ENCODE measurements at places on chromosomes 5 and 9.

GRCh38 chr9:117784996-117785395, 80.8 kb downstream of the TLR4 start:
- DNase-seq, result no peak

DNA sequence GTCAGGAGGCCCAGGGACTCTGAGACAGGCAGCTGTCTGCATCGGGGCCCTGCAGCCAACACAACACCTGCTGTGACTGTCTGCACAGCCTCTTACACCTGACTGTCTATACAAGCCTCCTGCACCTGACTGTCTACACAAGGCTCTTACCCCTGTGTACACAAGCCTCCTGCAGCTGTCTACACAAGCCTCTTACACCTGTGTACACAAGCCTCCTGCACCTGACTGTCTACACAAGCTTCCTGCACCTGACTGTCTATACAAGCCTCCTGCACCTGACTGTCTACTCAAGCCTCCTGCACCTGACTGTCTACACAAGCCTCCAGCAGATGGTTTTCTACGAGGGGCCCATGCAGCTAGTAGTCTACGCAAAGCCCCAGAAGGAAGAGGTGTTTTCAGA, 18.6 kb downstream of the IRX2 start:
- DNase-seq, result no peak

DNA sequence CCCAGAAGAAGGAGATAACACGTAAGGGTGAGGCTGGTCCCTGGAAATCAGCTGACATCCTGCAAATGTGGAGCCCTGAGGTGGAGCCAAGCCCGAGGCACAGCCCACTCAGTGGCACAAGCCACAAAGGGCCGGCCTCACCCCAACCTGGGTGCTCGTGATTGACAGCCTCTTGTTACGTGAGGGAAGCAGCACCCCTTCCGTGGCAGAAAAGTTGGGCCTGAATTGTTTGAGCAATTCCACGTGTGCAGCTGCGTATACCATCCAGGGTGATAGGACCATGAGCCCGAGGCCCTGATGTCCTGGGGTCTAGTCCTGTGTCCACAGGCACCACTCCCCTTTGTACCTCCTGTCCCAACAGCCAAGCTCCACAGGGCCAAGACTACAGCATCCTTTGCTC, 4.8 kb downstream of the ORM2 start:
- DNase-seq, result no peak

DNA sequence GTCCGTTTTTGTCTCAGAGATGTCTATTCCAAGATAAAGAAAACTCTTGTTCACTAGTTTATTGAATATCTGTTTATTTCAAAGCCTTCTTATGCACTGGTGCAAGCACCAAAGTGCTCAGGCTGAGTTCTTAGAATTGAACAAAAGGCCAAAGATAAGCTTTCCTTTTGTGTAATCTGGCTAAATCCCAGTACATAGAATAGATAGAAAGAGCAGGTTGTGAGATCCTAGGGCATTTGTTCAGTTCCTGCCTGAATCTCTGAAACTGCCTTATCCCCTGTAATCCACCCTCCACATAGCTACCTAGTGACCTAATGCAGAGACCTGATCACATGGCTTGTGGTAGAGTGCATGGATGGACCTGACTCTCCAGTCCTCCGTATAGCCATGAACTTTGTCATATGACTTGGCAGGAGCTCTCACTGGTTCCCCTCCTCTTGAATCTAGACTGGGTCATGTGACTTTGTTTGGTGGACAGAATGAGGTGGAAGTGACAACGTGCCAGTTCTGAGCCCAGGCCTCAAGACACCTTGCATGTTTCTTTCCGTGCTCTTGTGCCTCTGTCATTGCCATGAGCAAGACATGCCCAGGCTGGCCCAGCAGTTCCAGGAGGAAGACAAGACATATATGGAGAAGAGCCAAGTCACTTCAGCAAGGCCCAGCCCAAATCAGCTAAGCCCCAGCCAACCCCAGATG, 139.3 kb upstream of the SHB start:
- DNase-seq, result no peak

- DNase-seq, result no peak
Observed at GRCh38 chr9:124357721-124358361, 57.4 kb downstream of the PSMB7 start.

GRCh38 chr9:92954049-92954861, 6.9 kb downstream of the FGD3 start:
- DNase-seq, result no peak

GRCh38 chr5:57932761-57933160, 450.1 kb upstream of the ACTBL2 start:
- no peak for DNase-seq

DNA sequence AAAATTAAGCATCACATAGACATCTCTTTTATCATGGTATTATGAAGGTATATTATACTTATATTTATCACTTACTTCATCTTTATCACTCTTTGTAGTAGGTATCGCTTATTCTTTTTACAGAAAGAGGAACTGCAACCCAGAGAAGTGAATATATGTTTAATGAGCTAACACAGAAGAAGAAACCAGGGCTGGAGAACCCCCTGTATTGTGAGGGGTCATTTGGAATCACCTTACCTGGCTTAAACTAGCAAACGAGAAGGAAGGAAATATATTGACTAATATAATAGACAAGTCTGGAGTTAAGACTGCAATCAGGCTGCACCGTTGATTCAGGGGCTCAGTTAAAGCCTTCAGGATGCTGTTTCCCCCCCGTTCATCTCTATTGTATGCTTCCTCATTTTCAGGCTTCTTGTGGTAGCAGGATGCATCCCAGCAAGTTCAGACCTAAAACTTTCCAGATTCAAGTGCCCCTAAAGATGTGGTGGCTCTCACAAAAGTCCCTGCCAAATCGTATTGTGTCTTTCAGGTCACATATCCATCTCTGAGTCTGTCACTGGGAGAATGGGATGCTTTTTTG, 146.4 kb downstream of the GCNT1 start:
- DNase-seq, result no peak

DNA sequence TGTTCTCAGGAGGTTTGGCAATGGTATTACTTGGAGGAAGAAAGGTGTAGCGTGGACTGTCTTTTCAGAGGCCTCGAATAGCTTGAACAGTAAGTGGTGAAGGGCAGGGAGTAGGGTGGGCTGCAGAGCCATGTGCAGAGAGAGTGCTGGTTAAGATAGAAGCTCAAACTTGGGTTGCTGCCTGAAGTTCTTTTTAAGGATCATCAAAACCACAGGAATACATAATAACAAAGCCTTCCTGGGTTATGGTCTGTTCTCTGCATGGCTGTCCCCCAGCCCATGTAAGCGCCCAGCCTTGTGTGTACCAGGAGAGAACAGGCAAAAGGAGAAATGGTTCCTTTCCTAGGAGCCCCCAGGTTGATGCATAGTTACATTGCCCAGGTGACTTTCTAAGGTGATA, 43.9 kb downstream of the RCL1 start:
- no peak for DNase-seq

- DNase-seq, result no peak
Observed at GRCh38 chr5:10194083-10194482, 55.6 kb downstream of the ATPSCKMT start.

DNA sequence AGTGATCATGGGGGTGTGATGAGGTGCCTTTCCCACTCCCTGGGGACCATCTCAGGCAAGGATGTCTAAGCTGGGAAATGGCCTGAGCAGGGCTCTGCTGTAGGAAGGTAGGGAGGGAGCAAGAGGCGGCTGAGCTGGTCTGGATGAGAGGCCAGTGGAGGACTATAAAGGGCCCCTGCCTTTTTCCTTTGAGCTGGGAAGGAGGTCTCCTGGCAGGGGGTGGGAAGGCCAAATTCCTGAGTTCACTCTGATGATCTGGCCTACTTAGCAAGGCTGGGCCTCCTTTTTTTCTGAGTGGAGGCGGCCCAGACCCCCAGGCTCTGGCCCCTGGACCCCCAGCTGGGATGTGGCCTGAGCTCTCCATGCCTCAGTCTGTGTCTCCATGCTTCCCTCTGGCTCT, 14.3 kb upstream of the PITX1 start:
- no peak for DNase-seq

DNA sequence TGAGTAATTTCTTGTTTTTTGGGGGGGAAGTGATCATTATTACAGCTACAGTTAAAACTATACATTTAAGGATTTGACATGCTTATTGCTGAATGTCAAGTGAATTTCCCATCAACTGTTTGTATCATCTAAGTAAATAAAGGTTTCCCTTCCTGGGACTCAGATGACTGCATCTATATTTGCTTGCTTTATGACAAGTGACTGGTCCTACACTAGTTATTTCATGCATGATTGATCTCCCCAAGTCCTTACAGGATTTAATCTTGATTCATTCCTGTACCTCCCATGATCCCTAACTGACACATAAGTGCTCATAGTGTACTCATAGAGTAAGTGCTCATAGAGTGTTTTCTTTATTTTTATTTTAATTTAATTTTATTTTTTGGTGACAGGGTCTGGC, 2.8 kb downstream of the TXNDC8 start:
- no peak for DNase-seq

GRCh38 chr9:23117616-23118015, 671.0 kb downstream of the DMRTA1 start:
- peak; percentile 19 for DNase-seq

- DNase-seq, result no peak
Observed at GRCh38 chr9:101131326-101131725, 102.8 kb downstream of the PLPPR1 start.

DNA sequence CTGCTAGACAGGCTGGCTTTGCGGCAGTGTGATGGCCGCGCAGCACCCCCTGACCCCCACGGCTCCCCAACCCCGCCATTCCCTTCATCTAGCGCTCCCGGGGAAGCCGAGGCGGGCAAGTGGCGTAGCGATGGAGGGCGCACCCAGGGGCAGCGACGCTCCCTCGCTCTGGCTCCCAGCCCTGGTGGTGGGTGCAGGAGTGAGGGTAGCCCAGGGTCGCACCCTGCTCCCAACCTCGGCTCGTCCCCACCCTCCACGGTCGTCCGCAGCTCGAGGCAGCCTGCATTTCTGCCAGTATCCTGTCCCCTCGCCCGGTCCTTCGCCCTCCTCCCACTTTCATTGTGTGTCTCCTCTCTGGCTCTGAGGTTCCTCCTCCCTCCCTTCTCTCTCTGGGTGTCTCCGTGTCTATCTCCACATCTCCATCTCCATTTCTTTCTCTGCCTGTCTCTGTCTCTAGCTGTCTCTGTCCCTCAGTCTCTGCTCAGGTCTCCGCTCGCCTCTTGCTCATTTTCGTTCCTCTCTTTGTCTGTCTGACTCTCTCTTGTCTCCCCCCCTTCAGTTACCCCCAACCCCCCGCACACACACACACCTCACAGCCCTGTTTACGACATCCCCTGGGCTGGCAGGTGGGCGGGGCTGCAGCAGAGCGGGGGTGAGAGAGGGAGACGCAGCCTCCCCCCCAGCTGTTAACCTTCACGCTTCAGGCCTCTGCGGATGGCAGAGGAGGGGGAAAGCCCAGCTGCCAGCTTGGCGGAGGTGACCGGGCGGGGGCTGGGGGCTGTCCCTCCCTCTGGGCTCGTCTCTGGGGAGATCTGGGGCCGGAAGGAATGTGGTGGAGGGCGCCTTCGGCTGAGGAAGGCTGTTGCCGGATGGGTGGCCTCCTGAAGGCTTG, 48.7 kb upstream of the PSD2 start:
- no peak for DNase-seq

DNA sequence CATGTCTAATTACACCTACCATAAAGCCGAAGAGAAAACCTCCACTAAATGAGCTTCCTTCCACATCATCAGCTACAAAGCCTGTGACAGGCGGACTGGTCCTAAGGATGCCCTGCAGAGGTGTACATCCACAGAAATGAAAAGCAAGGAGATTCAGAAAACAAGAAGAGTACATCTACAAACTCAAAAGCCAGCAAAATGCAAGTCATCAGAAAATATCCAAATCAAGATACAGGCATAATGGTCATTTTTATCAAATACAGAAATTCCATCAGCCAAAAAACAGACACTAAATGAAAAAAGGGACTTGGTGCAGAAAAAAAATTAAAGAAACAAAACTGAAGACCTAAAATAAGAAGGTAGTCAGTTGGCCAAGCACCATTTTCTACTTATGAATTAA, 79.7 kb downstream of the FRMD3 start:
- no peak for DNase-seq

GRCh38 chr9:109907400-109907799, 127.4 kb downstream of the PALM2AKAP2 start:
- no peak for DNase-seq

DNA sequence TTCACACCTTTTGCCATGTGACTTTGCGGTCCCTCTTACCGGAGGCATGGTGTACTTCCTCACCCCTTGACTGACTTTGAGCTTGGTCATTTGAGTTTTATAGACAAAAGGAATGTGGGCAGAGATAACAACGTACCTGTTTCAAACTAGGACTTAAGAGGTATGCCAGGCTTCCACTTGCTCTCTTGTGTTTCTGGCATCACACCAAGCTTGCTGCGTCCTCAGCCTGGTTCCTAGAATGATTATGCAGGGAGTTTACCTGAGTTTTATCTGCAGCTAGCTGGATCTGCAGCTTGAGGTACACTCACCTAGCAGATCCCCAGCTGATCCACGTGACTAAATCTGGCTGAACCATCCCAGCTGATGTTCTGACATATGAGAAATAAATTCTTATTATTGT, 66.2 kb downstream of the PLK2 start:
- DNase-seq, result no peak

- no peak for DNase-seq
Observed at GRCh38 chr5:132257131-132258101, at the start of gene PDLIM4. Gene PDLIM4 (plus strand): TSS chr5:132257696. CDS start chr5:132257735, 39 bp downstream.

GRCh38 chr9:33202018-33202417, 34.9 kb upstream of the B4GALT1 start:
- DNase-seq, result no peak

GRCh38 chr9:132631280-132631679, 38.5 kb downstream of the DDX31 start:
- DNase-seq, result no peak

GRCh38 chr9:24708814-24709213, 163.1 kb upstream of the IZUMO3 start:
- no peak for DNase-seq

DNA sequence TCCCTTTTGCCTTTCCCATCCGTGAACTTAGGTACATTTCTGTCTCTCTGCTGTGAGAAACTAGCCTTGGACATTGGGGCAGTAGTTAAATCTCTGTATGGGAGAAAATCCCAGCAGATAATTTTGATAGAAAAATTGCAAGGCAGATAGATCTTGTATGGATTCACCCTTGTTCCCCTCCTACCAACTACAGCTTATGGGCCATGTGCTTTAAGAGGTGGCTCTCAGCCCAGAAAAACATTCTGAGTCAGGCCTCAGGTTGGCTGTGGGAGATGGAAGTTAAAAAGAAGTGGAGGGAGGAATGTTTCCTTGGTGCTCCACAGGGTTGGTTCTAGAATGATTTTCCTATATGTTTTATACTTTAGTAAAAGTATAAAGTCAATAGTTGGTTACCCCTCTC, 1.4 kb upstream of the KDM3B start:
- peak; percentile 67 for DNase-seq

DNA sequence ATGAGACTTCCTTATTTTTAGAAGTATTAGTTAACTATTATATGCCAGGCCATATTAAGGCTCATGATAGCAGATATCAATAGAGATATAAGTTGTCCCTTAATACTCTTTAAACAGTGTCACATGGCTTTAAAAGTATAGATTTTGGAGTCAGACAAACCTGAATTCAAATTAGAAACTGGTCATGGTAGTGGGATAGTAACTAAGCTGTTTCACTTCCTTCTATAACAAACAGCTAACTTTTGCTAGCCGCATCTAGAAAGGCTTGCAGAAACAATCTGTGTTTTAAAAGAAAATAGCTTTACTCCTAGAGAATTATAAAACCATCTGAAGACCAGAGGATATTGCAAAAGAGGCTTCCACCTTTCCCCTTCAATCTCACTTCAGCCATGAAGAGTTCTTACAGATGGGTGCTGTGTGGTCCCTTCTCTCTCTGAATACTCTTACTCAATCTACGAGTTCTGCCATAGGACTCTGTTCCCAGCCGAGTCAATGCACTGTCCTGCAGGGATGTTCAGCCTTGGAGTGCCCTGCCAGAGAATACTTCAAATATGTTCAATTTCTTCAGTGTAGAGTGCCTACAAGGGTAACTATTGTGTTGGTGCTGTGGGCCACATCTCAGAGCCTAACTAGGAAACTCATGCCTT, 810.2 kb downstream of the EFNA5 start:
- DNase-seq, result no peak
